ENCODE measurements at places on chromosomes 12 and 14.

DNA sequence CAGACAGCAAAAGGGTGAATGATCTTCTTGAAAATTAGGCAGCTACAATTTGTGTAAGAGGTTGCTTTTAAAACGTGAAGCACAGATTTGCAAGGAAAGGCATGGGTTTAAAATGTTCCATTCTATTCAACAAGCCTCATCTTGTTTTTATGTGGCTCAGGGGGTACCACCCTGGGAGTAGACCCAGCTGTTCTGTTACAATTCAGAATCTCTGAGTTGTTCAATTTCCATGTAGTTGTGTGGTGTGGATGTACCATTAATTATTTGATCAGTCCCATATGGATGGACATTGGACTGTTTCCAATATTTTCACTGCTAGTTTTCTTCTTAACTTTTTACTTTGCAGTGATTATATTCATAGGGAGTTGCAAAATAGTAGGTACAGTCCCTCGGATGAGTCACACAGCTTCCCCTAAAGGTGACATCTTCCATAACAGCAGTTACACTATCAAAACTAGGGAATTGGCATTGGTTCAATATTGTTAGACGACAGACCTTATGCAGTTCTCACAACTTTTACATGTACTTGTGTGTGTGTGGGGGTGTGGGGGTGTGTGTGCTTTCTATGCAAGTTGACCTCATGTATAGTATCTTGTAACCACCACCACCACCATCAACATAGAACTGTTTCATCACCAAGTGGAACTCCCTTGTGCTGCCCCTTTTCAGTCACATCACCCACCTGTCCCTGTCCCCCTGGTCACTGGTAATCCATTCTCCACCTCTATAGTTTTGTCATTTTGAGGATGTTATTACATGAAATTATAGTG lies 59.0 kb upstream of the CAPRIN2 start:
- DNase-seq = no peak

GRCh38 chr12:42857106-42857505 lies 267.6 kb upstream of the PRICKLE1 start:
- no peak for DNase-seq

- DNase-seq = no peak
Measured at GRCh38 chr12:72269491-72269890, 2.7 kb upstream of the TRHDE start.

DNA sequence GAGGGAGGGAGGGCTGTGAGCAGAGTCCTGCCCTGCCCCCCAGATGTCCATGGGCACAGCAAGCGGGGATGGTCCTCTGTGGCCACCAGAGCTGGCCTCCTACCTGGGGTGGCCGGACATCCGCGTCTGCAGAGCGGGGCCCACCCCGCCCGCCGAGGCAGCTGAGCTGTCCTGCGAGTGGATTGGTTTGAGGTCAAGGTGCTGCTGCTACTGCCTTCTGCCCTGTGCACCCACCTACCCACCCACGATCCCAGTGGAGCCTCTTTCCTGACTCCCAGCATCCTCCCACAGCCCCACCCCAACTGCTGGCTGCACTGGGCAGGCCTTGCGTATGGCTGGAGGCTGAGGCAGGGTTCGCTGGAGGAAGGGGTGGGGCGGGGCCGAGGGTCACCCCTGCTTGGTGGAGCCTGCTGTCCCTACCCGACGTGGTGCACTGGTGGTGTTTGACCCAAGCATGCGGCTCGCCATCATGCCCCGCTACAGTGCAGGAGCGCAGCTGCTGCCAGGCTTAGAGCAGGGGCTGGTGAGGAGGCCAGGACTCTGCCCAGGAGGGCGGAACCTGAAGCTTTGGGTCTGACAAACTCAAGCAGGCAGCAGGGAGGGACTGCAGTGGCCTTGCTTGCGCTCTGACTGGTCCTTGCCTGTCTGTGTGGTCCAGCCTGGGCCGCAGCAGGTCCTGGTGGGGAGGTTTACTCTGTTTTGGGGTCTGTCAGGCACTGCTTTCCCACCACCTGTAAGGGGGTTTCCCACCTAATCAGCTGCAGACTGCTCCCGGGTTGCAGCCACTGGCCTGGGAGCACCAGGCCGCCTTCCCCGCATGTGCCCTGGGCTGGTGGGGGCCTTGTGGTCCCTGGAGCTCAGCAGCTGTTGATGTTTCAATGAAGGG lies 23.7 kb downstream of the CEP170B start:
- DNase-seq = peak; percentile 19

DNA sequence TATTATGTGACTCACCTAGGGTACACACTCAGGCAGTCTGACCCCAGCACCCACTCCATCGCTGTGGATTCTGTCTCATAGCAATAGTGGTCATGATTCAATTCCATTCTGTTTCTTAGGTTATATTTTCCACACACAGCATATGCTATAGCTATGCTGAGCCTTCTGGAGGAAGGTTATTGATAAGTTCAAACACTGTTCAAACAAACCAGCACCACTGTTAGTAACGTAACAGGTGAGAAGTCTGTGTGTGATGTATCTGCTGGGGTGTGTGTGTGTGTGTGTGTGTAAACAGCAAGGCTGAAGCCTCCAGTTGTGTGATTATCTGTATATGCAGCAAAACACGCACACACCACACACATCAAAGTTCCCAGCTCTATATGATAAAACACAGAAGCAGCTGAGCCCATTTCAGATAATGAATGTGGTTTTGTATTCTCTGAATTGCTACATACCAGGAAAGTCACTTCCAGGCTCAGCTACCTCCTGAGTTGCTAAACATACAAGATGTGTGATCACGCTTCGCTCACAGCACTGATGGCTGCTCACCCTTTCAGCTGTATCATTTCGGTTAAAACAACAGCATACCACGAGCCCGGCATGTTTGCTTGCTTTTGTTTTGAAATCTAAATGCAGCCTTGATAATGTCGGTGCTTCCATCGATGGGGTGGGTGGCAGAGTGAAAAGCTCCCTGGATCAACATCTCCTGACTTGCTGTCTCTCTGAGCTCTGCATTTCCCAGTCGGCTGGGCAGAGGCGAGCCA lies 6.8 kb upstream of the SYNE3 start:
- peak; percentile 38 for DNase-seq

GRCh38 chr14:85853996-85854526 lies 324.1 kb downstream of the FLRT2 start:
- DNase-seq = no peak

- DNase-seq = no peak
Measured at GRCh38 chr12:124603100-124603541, 35.7 kb upstream of the NCOR2 start.

DNA sequence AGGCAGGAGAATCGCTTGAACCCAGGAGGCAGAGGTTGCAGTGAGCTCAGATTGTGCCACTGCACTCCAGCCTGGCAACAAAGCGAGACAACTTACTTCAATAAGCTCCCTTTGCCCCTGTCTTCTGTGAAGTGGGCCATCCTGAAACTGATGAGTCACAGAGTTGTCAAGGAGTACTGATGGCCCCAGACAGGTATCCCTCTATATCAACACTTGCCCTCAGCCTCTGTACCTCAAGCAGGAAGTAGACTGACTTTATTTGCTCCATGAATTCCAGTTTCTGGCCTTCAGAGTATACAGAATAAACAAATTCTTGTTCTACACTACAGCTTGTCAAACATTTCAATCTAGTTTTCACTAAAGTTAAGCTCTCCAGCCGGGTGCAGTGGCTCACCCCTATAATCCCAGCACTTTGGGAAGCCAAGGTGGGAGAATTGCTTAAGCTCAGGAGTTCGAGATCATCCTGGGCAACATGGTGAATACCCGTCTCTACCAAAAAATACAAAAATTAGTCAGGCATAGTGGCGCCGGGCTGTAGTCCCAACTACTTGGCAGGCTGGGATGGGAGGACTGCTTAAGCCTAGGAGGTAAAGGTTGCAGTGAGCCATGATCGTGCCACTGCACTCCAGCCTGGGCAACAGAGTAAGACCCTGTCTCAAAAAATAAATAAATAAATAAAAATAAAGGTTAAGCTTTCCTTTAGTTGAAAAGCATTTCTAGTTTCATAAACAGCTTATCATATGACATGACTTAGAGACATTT lies 16.4 kb upstream of the LRP10 start:
- DNase-seq = no peak

GRCh38 chr12:68462803-68463202 lies 130.6 kb upstream of the MDM1 start:
- peak; percentile 28 for DNase-seq

GRCh38 chr14:39434401-39434800 lies 2.2 kb upstream of the FBXO33 start:
- no peak for DNase-seq

GRCh38 chr12:93108985-93109384 lies 179.9 kb upstream of the EEA1 start:
- no peak for DNase-seq

DNA sequence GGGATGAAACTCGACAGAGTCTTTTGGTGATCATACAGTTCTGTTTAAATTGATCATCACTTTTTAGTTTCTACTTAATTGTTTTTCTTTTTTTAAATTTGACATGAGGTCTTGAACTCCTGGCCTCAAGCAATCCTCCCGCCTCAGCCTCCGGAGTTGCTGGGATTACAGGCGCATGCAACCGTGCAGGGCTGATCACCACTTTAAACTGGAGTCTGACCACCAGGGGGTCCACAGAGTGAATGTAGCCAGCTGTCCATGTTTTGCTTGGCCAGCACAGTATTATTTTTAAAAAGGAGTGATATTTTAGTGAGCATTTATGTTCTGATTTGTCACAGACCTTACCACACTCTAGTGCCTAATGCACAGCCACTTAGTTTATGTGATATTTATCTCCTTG lies 10.7 kb downstream of the DAAM1 start:
- no peak for DNase-seq

- no peak for DNase-seq
Measured at GRCh38 chr12:30880061-30880460, 46.5 kb upstream of the TSPAN11 start.

- DNase-seq = no peak
Measured at GRCh38 chr12:113781415-113782198, 184.5 kb downstream of the RBM19 start.

GRCh38 chr12:75954749-75955148 lies 76.8 kb downstream of the PHLDA1 start:
- DNase-seq = no peak

DNA sequence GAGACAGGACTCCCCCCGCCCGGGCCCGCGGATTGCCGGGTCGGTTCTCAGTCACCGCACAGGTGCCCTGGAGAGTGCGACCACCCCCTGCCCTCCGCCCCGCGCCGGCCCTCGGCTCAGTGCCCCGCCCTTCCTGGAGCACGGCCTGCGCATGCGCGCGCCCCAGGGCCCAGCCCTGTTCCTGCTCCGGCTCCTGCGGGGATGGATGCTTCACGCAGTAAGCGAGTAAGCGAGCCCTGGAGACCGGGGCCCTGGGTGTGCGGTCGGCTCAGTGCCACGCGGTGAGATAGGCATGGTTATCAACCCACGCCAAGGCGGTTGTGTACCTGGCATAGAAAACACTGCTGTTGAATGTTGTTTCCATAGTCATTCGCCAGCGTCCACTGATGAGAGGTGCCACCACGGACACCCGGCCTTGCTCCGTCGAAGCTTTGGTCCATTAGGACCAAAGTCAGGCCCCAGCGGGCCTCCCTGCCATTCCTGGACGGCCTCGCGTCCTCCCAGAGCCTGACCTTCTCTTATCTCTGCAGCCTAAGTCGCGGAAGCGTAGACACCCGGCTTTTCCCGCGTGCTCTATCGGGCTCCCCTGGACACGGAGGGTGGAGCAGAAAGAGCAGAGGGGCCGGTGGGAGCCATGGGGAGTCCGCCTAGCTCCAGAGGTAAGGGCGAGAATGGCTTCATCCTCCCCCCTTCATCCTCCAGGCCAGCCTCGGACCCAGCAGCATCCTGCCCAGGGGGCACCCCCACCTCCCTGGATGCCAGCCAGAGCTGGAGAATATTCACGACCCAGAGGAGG lies 90.6 kb downstream of the PAPOLA start:
- peak; percentile 59 for DNase-seq

All from CD4-positive, alpha-beta memory T cell (primary cell).